NCI-H187 (cell line): ENCODE measurements at places on chromosomes 4 and X.

DNA sequence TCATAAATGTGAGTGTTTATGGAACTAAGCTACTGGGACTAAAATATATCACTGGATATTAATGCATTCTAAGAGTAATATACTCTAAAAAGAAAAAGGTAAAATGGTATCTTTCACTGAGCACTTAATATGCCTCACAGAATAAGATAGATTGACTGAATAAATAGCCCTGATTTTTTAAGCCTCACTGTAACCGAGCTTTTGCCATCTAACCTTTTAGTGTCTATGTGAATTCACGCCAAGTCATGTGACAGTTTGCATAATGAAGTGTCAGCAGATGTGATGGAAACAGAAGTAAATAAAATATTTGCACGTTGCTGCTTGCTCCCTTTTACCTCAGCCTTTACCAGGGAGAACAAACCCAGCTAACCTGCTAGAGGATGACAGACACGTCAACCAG lies 119.7 kb upstream of the NWD2 start:
- DNase-seq, result no peak

GRCh38 chr4:78553529-78554060 lies 2.0 kb downstream of the ANXA3 start:
- no peak for DNase-seq

- no peak for DNase-seq
Measured at GRCh38 chrX:46579250-46579649, 5.7 kb downstream of the CHST7 start.

DNA sequence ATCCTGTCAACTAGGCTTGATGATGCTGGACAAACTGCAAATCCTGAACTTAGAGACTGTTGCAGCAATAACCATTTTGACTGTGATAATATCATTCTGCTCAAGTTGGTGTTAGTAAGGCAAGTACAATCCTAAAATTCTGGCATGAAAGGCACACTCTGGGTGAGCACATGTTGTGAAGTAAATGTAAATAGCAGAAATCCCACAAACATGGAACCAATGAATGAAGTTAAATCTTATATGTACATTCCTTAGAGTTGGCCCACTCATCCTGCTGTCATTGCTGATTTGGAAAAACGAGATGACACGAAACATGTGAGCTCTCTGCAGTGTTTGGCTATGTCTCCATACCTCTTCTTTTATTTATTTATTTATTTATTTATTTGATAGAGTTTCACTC lies 21.0 kb downstream of the RBM47 start:
- no peak for DNase-seq

DNA sequence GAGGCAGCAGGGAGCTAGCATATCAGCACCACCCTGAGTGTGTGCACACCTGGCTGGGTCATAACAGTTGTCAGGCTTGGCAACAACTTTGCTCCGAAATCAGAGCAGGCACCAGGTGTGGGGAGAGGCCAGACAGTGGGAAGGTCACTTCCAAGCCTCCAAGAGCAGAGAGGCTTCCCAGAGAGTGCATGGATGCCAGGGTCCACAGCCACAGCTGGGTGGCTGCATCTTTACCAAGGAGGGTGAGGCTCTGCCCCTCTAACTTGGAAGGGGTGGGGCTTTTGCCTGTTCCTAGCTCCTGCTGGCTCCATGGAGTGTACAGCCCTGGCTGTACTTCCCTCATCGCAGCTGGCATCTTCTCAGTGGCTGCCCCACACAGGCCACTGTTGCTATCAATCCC lies 322.4 kb downstream of the CCSER1 start:
- no peak for DNase-seq

GRCh38 chr4:683982-684622 lies 4.8 kb downstream of the SLC49A3 start:
- DNase-seq, result no peak

- no peak for DNase-seq
Measured at GRCh38 chr4:48275247-48275646, 5.6 kb upstream of the TEC start.

DNA sequence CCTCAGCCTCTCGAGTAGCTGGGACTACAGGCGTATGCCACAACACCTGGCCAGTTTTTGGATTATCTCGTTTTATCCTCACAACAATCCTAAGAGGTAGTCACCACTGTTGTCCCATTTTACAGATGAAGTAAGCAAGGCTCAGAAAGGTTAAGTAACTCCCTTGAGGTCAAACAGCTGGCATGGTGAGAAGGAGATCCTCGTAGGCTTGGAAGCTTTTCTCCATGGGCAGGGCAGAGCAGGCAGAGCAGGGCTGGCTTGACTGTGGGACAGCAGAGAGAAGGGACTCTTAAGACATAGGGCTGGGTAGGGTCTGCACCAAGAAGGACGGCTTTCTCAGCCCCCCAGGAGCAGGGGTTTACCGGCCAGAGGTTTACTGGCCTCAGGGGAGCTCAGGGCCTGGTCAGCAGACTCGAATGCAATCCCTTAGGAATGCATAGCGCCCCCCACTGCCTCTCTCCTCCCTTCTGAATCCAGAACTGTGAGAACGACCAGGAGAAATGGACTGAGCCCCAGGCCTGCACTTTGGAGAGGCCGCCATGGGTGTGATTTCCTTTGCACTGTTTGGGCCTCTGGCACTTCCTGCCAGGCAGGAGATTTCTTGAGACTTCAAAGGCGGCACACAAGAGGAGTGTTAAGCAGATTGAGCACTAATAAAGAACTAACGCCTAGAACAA lies 14.0 kb upstream of the CDKN2AIP start:
- no peak for DNase-seq

- no peak for DNase-seq
Measured at GRCh38 chr4:189185810-189186432, 754.8 kb upstream of the FRG1 start.

- no peak for DNase-seq
Measured at GRCh38 chr4:88522702-88523324, 763 bp downstream of the PYURF start.

GRCh38 chrX:149521438-149521837 lies 16.3 kb upstream of the IDS start:
- DNase-seq, result no peak

GRCh38 chrX:39477762-39478120 lies 620.0 kb downstream of the BCOR start:
- DNase-seq, result no peak

- DNase-seq, result no peak
Measured at GRCh38 chr4:87805971-87806370, 6.6 kb downstream of the IBSP start.

GRCh38 chr4:84837751-84838150 lies 128.7 kb downstream of the WDFY3 start:
- DNase-seq, result no peak

DNA sequence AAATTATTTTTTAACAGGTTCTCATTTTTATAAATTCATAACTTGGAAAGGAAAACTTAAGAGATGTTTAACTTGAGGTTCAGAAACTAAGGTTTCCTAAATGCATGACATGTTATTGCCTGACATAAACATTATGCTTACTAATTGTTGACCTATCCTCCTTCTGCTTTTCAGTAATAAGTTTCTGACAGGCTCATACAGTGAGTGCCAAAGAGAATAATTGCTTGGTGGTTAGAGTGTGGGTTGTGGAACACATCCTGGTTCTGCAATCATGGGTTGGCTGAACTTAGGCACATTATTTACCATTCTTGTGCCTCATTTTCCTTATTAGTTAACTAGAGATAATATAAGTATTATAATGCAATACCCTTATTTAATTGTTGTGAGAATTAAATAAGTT lies 56.5 kb downstream of the BMPR1B start:
- DNase-seq, result no peak

- no peak for DNase-seq
Measured at GRCh38 chr4:42512226-42512625, 114.9 kb downstream of the SHISA3 start.

DNA sequence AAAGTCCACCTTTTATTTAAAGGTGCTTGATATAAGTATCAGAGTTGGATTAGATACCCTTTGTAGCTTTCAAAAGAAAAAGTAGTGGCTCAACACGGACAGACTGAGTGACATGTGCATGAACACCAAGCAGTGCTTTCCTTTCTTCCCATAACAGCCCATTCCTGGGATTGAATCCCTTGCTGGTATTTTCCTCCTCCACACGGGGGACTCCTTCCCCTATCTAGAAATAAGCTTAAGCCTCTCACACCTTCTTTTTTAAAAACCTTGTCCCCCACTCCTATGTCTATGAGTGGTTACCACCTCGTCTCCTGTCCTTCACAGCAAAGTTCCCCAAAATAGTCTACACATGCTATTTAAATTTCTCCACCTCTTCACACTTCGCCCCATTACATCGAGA lies 5.1 kb downstream of the AP1S2 start:
- no peak for DNase-seq

- DNase-seq, result no peak
Measured at GRCh38 chr4:80243274-80244018, 23.0 kb upstream of the FGF5 start.

DNA sequence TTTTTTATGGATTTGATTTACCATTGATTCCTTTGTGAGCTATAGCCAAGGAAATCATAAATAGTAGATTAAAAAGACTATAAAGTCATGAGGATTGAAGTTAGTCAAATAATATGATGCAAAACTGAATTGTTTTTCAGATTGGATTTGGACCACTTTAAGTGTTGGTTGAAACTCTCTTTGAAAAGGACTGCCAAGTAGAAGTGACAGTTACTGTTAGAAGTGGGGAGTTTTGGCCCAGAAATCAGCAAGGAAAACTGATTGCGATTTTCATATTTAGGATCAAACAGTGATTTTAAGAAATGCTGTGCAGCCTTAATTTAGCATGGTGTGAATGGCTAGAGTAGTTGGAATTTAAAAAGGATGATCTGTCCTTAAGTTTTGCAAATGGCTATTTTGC lies 4.9 kb downstream of the ADGRL3 start:
- no peak for DNase-seq

GRCh38 chrX:68666580-68666979 lies 19.1 kb downstream of the STARD8 start:
- DNase-seq, result no peak

DNA sequence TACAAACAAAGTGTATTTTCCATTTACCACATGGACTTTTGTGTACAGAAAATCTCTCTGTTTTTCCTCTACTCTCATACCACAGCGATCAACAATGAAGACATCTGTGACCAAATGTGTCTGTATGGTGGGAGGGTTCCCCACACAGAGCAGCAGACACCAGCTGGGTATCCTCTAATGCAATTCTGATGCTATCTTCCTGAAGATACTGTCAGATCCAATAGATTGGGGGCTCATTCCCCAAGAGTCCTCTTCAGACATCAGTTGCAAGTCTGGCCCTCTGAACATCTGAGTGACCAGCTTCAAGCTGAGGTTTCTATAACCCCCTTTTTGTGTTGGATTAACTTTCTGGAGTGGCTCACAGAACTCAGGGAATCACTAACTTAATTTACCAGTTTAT lies 659.4 kb downstream of the CCSER1 start:
- no peak for DNase-seq

DNA sequence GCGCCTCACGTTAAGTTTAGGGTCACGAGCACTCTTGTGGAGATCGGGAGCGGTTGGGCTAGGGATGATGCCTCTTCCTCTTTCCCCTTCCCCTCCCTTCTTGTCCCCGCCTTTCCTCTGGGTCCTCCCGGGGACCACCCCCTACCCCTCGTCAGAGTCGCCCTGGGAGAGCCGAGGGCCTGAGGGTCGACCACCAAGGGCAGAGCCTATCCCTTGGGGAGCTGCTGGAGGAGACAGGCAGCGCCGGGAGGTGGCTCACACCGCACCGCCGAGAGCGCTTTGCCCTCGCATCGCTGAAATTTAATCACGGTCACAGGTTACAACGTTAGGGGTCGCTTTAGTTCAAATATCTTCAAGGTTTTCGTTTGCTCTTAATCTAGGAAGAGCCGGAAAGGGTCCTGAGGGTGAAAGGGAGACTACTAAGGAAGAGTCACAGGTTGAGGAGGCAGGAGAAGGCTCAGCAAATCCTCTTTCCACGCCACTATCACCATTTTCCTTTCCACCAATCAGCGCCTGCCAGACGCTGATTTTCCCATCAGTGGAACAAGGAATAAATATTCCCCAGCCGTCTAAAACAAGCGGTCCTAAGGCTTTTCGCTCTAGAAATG lies 528 bp upstream of the SNCA start:
- DNase-seq, result peak; percentile 30

DNA sequence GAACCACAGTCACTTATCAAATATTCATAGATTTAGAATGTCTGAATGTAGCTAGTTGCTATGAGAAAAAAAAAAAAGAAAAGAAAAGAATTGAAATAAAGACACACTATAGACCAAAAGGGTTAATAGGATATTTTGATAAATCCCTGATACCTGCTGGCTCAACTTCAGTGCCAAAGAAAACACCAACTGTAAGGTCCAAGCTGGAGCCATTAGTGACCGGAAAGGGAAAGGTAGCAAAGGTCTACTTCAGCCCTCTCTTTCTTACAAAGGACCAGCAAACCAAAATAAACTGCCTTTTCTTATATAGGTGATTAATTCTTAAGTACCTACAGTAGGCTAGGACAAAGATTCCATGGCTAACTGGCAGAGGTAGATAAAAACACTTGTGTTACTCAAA lies 9.7 kb downstream of the CBR4 start:
- no peak for DNase-seq

DNA sequence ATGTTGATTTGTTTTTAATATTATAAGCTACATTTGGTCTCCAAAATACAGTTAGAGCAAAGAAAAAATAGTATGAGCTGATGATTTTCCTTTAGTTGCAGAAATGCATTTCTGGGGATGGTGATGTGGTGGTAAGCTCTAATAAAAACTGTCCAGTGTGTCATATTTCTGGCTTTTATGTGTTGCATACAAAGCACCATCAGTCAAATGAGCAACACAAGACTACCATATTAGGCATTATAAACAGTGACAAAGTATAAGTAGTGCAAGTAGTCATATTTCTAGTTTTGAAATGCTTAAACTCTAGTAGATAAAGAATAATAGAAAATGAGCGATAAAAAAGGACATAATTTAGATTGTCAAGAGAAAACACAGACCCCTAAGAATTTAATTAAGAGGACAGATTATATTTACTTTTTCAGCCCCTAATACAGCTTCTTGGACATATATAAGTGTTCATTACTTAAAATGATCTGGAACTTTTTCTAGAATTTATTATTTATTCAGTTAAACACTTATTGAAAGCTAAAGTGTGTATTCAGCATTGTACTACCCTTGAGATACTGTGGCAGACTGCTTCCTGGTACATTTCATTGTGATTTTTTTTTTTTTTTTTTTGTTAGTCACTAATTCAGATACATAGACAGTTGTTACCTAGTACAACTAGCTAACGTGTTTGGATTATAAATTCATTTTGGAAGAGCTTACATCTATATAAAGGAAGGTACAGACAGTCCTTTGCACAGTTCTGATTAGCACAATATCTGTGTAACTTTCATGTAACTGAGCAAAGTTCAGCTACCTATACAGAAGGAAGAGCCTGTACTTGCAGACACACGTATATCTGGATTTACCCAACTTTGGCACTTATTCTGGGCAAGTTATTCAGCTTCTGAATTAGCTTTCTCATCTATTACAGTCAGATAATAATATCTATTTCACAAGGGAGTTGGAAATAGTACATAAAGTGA lies 22.3 kb downstream of the RAP1GDS1 start:
- no peak for DNase-seq

GRCh38 chr4:8919651-8920288 lies 48.1 kb upstream of the HMX1 start:
- no peak for DNase-seq

- no peak for DNase-seq
Measured at GRCh38 chr4:52099860-52100461, 48.9 kb downstream of the SPATA18 start.
